Right ventricle myocardium superior (tissue), 1 donor: ENCODE measurements at places on chromosomes 5 and 9. TPM values are rescaled to one million over a fixed set of nuclear protein-coding genes. Genes with fewer than 3 reads are reported as not detected.

DNA sequence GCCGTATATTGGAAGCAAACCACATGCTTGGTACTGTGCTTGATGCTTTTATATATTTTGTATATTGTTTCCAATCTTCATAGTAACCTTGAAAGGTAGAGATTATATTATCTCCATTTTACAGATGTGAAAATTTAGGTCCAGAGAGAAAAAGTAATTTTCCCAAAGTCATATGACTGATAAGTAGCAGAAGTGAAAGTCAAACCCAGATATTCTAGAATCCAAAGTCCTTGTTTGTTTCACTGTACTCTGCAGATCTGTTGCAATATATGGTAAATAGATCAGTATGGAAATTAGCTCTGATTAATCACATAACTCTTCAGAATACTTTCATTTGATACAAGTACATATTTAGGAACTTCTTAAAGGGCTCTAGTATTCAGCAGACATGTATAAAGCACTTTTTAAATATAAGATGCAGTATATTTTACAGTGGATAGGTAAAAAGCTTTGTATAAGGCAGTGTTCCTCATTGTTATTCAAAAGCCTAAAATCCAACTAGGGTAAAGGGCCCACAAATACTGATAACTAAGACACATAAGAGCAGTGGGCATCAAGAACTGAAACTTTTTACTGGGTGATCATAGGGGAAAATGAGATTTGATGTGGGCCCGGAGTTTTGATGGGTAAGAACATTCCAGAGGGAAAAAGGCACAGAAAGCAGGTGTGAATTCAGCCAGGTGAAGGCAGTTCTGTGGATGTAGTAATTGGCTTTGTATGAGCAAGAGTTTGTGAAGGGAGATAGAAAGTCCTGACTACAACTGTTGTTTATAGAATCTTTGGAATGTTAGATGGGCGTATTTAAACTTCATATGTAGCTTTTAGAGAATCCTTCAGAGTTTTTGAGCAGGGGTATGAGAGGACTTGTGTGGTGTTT, 25.0 kb downstream of the NDFIP1 start:
- DNase-seq, result no peak

- no peak for DNase-seq
Observed at GRCh38 chr5:100827481-100827889, 75.6 kb downstream of the ST8SIA4 start.

The OR1L1 gene
- total RNA-seq, result not detected

The LPAR1 gene
- 12.7 TPM for total RNA-seq

DNA sequence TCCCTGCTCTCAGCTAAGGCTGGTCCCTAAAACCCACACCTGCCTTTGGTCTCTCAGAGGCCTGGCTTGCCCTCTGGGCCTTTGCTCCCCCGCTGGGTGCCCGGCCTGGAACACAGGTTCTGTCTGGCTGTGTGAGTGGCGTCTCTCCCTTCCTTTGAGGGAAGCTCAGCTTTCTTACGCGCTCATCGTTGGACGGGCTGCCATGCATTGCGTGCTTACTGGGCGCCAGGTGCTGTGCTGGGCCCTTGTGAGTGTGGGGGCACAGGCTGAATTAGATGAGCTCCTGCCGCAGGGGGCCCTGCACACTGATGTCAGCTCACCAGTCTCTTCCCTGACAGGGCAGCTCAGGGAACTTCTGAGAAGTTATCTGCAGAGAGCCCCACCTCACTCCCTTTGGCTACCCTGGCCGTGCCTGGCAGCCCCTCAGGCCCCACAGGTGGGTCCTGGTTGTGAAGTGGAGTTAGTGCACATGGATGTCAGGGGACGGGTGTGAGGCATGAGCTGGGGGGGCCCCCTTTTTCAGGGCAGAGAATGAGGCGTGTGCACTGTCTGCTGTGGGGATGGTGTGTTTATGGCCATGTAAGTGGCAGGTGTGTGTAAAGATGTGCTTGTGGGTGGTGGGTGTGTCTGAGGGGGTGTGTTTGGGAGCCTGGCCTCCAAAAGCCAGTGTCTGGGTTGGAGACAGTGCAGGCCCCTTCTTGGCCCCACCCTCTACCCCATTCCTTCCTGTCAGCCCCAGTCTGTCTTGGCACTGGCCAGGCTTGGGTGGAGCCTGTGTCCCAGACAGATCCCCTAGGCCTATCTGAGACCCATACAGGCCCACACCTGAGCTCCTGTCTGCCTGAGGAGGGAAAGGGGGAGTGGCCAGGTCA, 7.5 kb upstream of the RMND5B start:
- no peak for DNase-seq

The MAML1 gene
- total RNA-seq, result 10.4 TPM

GRCh38 chr5:8456846-8457186, 587.9 kb downstream of the MTRR start:
- DNase-seq, result no peak

DNA sequence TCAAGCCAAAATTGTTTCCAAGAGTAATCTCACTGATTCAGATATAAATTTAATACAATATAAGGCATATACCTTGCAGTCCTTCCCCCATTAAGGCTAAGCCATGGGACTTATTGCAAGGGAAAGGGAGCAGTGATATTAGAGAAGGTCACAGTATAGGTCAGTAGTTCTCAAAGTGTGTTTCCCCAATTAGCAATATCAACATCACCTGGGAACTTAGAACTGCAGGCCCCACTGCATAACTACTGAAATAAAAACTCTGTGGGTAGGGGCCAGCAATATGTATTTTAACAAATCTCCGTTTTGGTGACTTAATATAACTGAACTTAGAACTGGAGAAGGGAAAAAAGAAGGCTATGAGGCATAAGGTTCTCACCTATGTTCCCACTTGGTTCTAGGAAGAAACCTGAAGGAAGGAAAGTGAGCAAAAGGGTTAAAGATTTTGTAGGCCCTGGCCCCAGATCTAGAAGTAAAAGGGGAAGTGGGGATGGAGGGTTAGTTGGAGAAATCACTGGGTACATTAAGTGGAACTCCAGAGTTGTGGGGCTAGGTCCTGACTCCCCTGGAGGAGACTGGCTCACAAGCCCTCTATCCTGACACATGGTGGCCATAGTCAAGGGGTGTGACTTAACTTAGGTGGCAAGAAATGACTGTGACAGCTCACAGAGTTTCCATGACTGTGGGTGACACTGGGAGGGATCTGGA, 40.7 kb downstream of the WDR36 start:
- DNase-seq, result no peak

The SLC6A3 gene
- not detected for total RNA-seq

GRCh38 chr5:168434001-168434400, 52.3 kb upstream of the RARS1 start:
- DNase-seq, result no peak

The SLC28A3 gene
- 0.24 TPM for total RNA-seq

DNA sequence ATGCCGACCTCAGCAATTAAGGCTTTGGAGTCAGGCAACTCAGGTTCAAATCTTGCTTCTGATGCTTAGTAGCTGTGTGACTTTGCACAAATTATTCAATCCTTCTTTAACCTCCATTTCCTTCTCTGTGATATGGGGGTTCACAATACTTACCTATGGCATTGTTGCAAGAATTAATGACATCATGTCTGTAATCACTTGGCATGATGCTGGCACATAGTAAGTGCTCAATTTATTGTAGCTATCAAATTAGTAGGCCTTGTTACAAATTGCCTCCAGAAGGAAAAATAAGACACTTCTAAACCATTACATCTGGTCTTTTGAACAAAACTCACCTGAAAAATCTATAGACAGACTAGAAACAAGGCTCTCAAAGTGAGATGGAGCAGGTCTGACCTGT, 29.9 kb upstream of the NDFIP1 start:
- DNase-seq, result no peak

DNA sequence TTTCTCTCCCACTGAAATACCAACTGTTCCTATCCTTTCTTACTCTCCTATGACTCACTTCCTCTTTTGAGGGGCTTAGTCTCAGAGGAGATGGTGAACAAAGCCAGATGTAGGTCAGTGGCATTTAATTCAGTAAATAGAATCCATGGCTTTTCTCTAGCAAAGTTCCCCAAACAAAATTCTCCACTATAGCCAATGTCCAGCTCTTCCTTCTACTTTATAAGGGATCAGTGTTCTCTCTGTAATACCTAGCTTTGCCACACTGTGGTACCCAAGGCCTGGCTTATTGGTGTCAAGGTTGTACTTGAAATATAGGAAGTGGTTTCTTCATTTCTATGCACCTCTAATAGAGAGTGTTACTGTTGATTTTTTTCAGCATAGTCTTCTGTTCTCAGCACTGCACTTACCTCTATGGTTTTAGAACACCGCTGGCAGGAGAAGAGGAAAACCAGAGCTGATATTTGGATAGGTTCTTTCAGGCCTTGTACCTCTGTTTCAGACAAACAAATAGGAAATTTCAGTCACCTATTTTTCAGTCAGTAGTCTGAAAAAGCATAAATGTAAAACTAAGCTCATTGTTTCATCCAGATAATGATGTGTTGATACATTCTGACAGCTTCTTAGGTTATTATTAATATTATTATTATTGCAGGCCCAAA, 40.6 kb upstream of the ITGA2 start:
- DNase-seq, result no peak

The PCDH12 gene
- 9.2 TPM for total RNA-seq

- no peak for DNase-seq
Observed at GRCh38 chr9:121564504-121565260, 65.0 kb upstream of the GGTA1 start.

DNA sequence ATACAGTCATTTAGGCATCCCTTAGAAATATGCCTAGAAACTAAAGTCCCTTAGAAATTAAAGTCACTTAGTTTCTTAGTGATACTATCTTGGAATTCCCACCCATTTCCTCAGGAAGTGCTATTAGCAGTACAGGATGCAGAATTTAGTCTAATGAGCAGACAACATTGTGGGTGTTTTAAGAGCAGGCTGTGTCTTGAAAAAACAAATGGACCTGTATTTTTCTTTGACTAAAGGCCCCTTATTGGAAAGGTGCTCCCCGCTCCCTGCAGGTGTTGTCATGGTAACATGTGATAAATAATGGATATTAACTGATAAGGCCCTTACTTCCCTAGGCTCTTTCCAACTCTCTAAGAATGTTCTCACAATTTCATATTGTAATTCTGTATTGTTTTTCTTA, 38.8 kb upstream of the STARD4 start:
- no peak for DNase-seq

The FOXD4 gene
- total RNA-seq, result not detected

DNA sequence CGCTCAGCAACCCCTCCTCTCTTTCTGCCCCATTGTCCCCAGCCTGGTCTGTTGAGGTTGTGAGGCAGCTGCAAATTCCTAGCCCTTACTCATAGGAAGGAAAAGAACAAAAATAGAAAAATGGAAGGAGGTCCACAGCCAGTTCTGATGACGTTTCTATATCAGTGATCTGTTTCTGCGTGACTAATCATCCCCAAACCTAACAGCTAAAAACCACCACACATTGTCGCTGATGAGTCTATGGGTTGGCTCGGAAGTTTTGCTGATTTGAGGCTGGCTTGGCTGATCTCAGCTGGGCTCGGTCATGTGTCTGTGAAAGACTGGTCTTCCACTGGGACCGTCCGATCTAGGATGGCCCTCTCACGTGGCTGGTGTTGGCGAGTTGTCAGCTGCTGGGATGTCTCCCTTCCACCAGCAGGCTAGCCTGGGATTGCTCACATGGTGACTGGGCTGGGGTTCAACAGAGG, 200.6 kb upstream of the ZNF618 start:
- DNase-seq, result peak; percentile 75

The SLC6A7 gene
- not detected for total RNA-seq

DNA sequence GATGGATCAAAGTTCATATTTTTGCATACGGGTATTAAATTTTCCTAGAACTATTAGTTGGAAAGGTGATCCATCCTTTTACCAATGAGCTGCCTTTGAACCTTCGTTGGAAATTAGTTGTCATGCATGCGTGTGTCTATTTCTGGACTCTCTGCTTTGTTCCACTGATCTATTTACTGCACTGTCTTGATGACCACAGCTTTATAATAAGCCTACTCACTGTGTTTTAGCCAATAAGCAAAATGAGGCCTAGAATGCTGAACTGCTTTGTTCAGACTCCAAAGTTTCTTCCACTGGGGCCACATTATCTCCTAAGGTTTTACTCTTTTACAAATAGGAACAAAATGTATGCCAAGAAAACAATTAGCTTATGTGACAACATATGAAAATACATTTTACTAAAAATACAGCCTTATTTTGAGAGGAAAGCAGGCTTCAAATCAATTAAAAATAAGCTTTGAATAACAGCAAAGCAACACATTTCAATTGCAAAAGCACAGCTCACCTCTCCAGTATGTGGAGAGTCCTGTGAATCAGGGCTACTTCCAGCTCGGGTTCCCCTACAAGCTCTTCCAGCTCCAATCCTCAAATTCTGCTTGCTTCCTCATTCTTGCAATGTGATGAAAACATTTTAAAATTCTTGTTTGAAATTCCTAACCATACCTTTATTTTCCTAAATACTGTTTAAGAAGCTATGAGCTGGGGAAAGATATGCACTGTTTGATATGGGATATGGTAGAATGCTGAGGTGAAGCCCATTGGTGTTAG, 72.0 kb downstream of the RETREG1 start:
- DNase-seq, result no peak

GRCh38 chr5:179207920-179208705, 137.1 kb downstream of the ADAMTS2 start:
- DNase-seq, result peak; percentile 24

DNA sequence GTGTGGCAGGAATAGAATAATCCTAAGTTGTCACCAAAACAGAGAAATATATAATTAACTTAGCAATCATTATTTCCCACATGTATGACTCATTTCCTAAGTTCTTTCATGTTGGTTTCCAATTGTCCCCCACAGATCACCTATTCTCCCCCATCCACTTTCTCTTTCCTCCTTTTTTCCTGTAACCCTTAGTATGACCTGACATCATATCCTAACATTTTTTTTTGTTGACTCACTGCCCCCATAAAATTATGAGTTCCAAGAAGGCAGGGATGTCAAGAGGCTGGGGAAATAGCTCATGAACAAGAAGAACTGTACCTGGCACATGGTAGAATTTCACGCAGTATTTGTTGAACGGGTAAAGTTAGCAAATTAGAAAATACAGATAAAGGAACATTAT, 186.7 kb downstream of the DCP2 start:
- no peak for DNase-seq

The MLANA gene
- not detected for total RNA-seq

- peak; percentile 82 for DNase-seq
Observed at GRCh38 chr5:180389252-180390101, 36.3 kb upstream of the GFPT2 start.
